ENCODE measurements at places on chromosomes 2 and 18.
A peak's percentile ranks its signal among the peaks of the same experiment; 100 is the strongest.

DNA sequence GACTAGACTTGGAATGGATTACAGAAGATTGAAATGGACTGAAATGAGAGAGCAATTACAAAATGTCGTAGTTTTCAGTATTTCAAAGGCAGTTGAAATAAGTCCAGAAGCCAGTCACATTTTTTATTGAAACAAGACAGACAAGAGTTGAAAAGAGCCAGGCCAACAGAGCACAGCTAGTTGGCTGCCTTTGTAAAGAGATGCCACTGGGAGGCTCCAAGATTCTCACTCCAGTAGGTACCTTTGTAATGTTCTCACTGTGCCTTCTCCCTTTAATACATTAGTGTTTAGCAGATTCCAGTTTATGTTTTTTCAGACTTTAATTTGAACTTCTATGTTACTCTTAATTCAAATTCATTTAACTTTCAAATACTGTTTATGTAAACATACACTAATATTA is 234.8 kb downstream of the DSEL start:
- DNase-seq = peak; percentile 10

DNA sequence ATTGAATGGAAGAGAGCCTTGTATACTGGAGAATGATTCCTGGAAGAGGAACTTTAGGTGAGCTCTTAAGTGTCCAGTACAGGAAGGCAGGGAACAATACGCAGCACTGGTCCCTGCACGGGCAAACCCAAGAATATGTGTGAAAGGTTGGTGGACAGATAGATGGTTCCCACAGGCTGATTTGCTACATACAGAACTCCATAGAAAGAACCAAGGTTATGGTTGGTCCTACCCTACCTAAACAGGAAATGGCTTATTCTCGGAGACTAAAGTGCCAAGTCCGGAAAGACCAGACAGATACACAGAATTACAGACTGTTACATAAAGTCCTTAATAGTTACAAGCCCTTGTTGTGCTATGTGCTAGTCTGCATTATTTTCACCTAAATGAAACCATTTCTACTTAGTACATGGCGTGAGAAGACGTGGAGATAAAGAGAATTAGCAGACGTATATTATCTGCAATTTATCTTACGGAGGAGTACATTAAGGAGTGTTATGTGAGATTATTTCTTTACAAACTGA is 1.2 kb downstream of the REV1 start:
- DNase-seq = peak; percentile 52

DNA sequence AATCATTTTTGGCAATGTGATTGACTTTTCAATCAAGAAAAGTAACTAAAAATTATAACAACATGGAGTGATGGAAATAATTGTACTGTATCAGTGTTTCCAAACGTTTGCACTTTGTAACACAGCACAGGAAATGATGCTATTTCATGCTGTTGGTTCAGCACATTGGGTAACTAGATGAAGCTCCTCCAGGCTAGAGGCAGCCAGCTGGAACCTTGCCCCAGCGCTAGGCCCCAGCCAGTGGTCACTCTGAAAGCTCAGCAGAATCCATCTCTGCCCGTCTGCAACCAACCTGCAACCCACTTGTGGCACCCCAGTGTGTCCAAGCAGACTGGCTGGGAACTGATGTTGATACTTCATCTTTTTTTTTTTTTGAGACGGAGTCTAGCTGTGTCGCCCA is 15.3 kb downstream of the UNC50 start:
- peak; percentile 70 for DNase-seq

GRCh38 chr2:64021578-64021977 is 2.4 kb upstream of the VPS54 start:
- peak; percentile 35 for DNase-seq

- DNase-seq = peak; percentile 99
Observed at GRCh38 chr18:56638232-56639103, at the start of gene TXNL1. Gene TXNL1 (minus strand): TSS chr18:56638592. CDS start chr18:56638440, 152 bp downstream.

GRCh38 chr2:102030855-102031527 is 39.2 kb downstream of the IL1R2 start:
- DNase-seq = no peak

- DNase-seq = no peak
Observed at GRCh38 chr18:58447402-58448095, 181.3 kb downstream of the ALPK2 start.

DNA sequence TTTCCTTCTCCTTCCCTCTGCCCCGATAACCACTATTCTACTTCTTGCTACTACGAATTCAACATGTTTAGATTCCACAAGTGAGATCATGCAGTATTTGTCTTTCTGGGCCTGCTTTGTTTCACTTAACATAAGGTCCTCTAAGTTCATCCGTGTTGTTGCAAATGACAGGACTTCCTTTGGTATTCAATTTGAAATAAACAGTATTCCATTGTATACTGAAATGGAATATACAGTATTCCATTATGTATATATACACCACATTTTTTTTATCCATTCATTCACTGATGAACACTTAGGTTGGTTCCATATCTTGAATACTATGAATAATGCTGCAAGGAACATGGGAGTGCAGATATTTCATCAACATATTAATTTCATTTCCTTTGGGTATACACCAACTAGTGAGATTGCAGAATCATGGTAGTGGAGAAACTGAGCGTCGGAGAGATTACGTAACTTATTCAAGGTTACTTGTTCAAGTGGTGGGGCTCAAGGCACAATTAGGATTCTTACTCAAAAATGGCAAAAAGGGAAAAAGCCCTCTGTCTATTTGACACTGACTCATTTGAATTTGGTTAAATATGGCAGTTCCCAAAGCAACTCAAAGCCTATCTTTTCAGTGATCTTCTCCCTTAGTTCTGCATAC is 85.1 kb downstream of the CHN1 start:
- no peak for DNase-seq

DNA sequence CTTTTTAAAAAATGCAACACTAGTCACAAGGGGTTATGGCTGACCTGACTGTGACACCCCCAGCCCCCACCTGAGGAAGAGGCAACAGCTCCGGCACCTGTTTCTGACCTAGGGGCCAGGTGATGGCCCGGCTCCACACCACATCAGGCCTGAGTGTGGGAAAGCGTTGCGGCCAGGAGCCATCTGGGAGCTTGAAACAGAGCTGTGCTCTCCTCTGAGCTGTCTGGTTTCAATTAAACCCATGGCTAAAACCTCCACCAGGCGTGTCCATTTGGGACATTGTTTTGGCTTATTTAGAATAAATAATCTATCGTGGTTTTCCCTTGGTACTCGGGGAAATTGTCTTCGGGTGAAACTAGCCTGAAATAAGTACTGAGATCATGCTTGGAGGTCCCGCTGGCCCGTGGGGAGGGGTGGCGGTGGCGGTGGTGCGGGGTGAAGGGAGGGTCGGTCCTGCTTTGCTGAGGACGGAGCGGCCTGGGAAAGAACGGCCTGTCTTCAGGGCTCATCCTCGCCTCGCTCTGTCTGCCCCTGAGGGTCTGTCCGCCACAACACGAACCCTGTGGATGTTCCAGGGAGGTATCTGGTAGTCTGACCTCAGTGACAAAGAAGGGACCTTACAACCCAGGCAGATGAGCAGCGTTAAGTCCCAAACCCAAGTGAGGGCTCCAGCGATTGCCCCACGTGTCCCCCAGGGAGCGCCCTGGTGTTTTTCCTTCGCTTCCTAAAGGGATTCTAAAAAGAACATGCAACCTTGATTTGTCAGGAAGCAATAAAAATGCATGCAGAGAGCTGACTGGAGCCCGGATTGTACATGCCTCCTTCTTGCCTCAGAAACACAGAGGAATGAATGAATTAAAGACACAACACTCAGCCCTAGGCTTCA is 58.7 kb downstream of the IL1RL2 start:
- DNase-seq = peak; percentile 56

DNA sequence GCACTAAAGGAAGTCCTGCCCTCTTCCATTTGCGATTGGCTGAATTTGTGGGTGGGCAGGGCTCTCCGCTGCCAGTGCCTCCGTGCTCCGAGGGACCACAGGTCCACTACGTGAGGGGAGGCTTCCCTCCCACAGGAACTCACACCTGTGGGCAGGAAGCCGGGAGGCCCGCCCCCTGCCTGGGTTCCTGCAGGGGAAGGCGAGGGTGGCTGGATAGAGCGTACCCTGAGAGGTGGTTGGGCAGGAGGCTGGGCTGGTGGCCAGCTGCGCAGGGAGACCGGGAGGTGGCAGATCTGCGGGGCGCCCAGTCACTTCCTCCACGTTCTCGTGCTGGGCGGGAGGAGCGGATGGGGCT is 47.0 kb upstream of the PTH2R start:
- DNase-seq = no peak

- DNase-seq = no peak
Observed at GRCh38 chr18:61609131-61609530, 275.9 kb downstream of the CDH20 start.

DNA sequence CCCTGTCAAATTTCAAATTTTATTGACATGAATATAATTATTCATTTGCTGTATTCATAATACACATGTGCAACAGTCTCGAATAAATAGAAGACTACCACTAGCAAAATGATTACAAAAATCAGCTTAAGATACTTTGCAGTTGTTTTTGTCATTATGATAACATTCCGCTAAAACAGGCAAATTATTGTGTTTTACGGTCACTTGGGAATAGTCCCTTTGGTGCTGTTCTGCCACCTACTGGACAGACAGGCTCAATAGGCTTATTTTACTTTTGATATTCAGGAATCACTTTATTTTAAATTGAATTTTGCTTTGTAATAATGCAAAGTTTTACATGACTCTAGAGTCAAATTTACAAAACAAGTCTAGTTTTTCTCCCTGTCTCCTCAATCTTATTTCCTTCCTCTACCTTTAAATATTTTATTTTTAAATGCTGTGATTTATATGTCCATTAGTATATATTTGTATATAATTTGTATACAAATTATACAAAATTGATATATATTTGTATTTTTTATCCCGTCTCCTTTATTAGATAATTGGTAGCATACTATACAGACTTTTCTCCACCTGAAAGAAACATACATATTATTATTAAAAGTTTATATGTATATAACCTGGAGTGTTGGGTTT is 456.3 kb downstream of the DLGAP1 start:
- peak; percentile 70 for DNase-seq

GRCh38 chr2:232544674-232545073 is 5.2 kb downstream of the CHRNG start:
- DNase-seq = no peak

GRCh38 chr2:43631618-43632317 is 5.3 kb upstream of the PLEKHH2 start:
- no peak for DNase-seq

GRCh38 chr2:241279413-241279812 is 36.1 kb downstream of the HDLBP start:
- DNase-seq = no peak

GRCh38 chr18:22250591-22250996 is 81.2 kb downstream of the GATA6 start:
- no peak for DNase-seq

GRCh38 chr18:7482342-7482741 is 84.8 kb upstream of the PTPRM start:
- DNase-seq = peak; percentile 22

GRCh38 chr18:46051731-46052461 is 20.2 kb downstream of the PSTPIP2 start:
- DNase-seq = peak; percentile 97

DNA sequence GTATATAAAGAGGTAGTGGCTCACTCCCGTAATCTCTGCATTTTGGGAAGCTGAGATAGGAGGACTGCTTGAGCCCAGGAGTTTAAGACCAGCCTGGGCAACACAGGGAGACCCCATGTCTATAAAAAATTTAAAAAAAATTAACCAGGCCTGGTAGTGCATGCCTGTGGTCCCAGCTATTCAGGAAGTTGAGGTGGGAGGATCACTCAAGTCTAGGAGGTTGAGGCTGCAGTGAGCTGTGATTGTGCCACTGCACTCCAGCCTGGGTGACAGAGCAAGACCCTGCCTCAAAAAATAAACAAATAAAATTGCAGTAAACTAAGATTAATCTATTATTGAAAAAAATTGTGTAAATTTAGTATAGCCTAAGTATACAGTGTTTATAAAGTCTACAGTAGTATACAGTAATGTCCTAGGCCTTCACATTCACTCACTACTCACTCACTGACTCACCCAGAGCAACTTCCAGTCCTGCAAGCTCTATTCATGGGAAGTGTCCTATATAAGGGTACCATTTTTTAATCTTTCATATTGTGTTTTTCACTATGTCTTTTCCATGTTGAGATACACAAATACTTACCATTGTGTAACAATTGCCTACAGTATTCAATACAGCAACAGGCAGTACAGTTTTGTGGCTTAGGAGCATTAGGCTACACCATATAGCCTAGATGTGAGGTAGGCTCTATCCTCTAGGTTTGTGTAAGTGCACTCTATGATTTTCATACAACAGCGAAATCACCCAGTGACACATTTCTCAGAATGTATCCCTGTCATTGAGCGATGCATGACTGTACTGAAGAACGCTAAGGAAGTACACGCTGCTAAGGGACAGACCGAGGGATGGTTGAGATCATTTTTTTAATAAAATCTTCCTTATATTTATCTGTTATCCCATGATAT is 10.4 kb upstream of the MAP4K3 start:
- peak; percentile 37 for DNase-seq

DNA sequence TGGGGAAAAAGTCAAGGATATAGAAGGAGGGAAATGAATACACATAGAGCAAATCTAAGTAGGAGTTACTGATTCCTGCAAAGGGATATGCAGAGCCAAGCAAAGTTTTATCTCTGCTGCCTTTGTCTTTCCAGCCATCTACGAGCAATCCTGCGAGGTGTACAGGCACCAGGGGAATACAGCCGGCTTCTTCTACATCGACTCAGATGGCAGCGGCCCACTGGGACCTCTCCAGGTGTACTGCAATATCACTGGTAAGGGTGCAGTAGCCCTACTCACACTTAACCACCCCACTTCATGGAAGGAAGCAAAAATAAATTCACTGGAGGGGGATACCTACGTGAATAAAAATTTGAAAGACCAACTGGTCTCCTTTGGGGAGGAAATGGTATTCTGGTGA is 584.6 kb downstream of the CNTNAP5 start:
- no peak for DNase-seq

DNA sequence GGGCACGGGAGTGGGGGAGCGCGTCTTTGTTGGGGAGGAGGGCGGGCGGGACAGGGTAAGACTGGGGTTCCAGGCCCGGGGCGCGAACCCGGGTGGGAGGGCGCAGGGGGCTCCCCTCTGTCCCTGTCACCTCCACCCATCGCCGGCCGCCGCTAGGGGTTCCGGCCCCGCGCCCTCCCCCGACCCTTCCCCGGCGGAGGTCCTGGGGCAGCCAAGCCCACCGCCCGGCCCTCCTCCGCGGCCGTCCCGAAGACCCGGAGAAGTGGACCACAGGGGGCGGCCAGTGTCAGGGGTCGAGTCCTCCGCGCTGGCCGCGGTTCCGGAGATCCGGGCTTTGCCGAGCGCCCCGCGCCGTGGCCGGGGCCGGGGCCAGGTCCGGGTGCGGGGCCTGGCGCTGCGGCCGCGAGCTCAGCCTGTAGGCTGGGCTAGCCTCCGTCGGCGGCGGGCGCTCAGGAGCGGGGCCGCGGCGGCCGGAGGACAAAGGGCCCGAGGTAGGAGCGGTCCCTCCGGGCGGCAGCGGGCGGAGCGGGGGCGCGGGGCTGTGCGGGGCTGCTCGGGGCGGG is 16.6 kb upstream of the E2F6 start:
- DNase-seq = no peak

GRCh38 chr18:3931013-3931315 is 481.0 kb downstream of the TGIF1 start:
- no peak for DNase-seq

Measured in cardiac fibroblast (primary cell).